ENCODE measurements at places on chromosomes 7 and 10. TPM values are rescaled to one million over a fixed set of nuclear protein-coding genes. Genes with fewer than 3 reads are reported as not detected.
A peak's percentile ranks its signal among the peaks of the same experiment; 100 is the strongest.

GRCh38 chr7:22445140-22445743, 54.7 kb downstream of the STEAP1B start:
- DNase-seq, result peak; percentile 87
- H3K36me3 ChIP-seq, result no peaks in the 10 kb centered on the region
- peak overlapping the region; percentile 65 for H3K27ac ChIP-seq
- H3K4me3 ChIP-seq, result no peak overlapping the region
- no peaks in the 10 kb centered on the region for H3K27me3 ChIP-seq
- peaks cover 19% of the 10 kb centered on the region for H3K4me1 ChIP-seq

- peaks cover 16% of the 10 kb centered on the region for H3K4me1 ChIP-seq
- H3K27ac ChIP-seq, result peak overlapping the region; percentile 97
- H3K4me3 ChIP-seq, result peak overlapping the region; percentile 77
- no peaks in the 10 kb centered on the region for H3K27me3 ChIP-seq
- no peak for DNase-seq
Measured at GRCh38 chr7:44796034-44796503, 412 bp upstream of the PPIA start.

DNA sequence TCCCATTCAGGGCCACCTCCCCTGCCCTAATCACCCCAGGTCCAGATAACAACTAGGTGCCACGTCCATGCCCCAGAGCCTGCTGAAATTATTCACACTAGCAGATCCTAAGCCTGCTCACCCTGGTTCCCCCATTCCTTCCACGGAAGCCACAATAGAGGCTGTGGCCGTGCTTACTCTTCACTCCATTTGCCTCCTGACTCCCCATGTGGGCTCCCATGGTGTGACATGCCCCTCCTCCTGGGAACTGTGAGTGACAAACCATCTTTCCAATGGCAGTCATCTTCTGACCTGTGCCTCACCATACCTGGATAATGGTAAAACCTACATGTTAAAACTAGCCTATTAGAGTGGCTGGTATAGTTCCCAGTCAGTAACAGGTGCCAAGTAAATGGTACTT, 216.2 kb upstream of the PRKCQ start:
- H3K36me3 ChIP-seq, result no peaks in the 10 kb centered on the region
- no peak overlapping the region for H3K27ac ChIP-seq
- H3K27me3 ChIP-seq, result no peaks in the 10 kb centered on the region
- H3K4me1 ChIP-seq, result no peaks in the 10 kb centered on the region
- H3K4me3 ChIP-seq, result no peak overlapping the region

GRCh38 chr7:155466814-155467733, 9.1 kb downstream of the EN2 start:
- no peak for DNase-seq
- peaks cover 87% of the 10 kb centered on the region for H3K27me3 ChIP-seq
- peak overlapping the region; percentile 25 for H3K4me3 ChIP-seq
- H3K27ac ChIP-seq, result no peak overlapping the region
- no peaks in the 10 kb centered on the region for H3K4me1 ChIP-seq
- no peaks in the 10 kb centered on the region for H3K36me3 ChIP-seq

GRCh38 chr10:1157615-1157933, 101.4 kb downstream of the WDR37 start:
- no peak overlapping the region for H3K4me3 ChIP-seq
- no peak overlapping the region for H3K27ac ChIP-seq
- no peaks in the 10 kb centered on the region for H3K27me3 ChIP-seq
- H3K4me1 ChIP-seq, result no peaks in the 10 kb centered on the region

GRCh38 chr10:23448802-23449570, 10.1 kb downstream of the OTUD1 start:
- H3K4me1 ChIP-seq, result peaks cover 32% of the 10 kb centered on the region
- no peak for DNase-seq
- no peak overlapping the region for H3K4me3 ChIP-seq
- no peaks in the 10 kb centered on the region for H3K36me3 ChIP-seq
- peak overlapping the region; percentile 29 for H3K27ac ChIP-seq

DNA sequence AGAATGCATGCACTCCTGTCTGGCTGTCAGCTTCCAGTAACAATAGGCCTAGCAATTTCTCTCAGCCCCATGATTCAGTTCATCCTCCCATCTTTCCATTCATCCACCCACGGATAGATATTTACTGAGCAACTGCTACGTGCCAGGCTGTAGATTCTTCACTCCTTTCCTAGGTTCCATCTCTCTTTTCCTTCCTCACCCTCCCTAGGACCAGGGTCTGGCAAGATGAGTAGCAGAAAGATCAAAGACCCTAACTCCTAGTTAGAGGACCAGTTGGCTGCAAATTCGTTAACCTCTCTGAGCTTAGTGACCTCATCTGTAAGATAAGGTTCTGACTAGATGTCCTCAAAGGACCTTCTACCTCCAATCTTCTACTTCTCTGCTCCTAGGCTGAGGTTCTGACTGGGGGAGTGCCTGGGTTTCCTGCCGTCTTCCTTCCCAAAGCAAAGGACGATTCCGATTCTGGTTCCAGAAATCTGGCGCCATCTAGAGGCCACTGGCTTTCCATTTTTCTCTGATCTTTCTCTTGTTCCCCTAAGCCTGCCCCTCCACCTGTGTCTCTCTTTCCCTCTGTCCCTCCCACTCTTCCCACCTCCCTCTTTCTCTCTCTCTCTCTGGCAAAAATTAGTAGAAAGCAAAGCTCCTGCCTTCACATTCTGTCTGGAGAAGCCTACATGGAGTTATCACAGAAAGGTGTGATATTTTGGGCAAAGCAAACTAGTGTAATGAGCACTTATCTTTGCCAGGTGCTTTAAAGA, 26.2 kb downstream of the TBATA start:
- no peak overlapping the region for H3K27ac ChIP-seq
- peak; percentile 45 for DNase-seq
- H3K36me3 ChIP-seq, result no peaks in the 10 kb centered on the region
- H3K4me1 ChIP-seq, result no peaks in the 10 kb centered on the region
- no peaks in the 10 kb centered on the region for H3K27me3 ChIP-seq
- no peak overlapping the region for H3K4me3 ChIP-seq

GRCh38 chr10:44478876-44479705, 94.2 kb upstream of the CXCL12 start:
- no peak for DNase-seq
- H3K36me3 ChIP-seq, result no peaks in the 10 kb centered on the region
- no peak overlapping the region for H3K27ac ChIP-seq
- no peaks in the 10 kb centered on the region for H3K4me1 ChIP-seq
- no peak overlapping the region for H3K4me3 ChIP-seq
- no peaks in the 10 kb centered on the region for H3K27me3 ChIP-seq

GRCh38 chr10:130358981-130359650, 222.9 kb downstream of the GLRX3 start:
- no peaks in the 10 kb centered on the region for H3K27me3 ChIP-seq
- DNase-seq, result no peak
- no peaks in the 10 kb centered on the region for H3K4me1 ChIP-seq
- H3K4me3 ChIP-seq, result no peak overlapping the region
- no peaks in the 10 kb centered on the region for H3K36me3 ChIP-seq

DNA sequence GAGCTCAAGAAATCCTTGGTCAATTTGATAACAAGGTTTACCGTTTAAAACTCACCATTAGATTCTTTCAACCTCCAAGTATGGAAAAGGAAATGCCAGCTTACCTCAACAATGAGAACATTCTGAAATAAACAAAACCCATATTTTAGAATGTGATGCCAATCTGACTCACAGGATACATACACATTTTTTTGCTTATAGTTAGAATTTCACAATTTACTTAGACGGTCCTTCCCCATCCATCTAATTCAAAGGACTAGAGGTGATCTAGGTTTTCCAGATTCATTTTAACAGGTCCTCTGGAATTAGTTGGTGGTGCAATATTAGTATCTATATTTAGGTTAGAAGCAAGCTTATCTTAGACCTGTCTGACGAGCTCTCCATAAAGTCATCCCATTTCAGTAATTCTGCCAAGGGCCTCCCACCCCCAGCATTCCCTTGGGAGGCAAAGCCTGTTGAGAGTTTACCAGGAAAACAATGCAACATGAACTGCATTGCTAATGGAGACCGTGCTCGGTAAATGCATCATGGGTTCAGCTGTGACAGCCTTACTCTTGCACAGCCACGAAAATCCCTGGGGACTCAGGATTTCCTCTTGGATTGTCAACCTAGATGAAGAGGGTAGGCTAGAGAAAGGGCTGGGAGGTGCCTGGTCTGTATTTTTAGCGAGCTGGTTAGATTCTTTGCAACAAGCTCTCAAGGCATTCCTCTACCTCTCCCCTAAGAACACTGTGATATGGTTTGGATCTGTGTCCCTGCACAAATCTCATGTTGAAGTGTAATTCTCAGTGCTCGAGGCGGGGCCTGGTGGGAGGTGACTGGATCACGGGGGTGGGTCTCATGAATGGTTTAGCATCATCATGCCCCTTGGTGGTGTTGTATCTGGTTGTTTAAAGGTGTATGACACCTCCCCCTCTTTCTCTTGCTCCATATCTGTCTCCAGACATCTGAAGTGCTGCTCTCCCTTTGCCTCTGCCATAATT, 93.8 kb downstream of the PRTFDC1 start:
- H3K27ac ChIP-seq, result no peak overlapping the region
- no peak for DNase-seq
- no peak overlapping the region for H3K4me3 ChIP-seq
- no peaks in the 10 kb centered on the region for H3K36me3 ChIP-seq

HDAC9 gene
- 5.6 TPM for total RNA-seq

CFAP70 gene
- total RNA-seq, result 1.2 TPM

SMC3 gene
- total RNA-seq, result 25.9 TPM

ANKRD30A gene
- not detected for total RNA-seq

Data from gastrocnemius medialis (tissue), 4 donors.